Hematopoietic multipotent progenitor cell treated with erythropoietin and hydrocortisone succinate and interleukin-3 and kit ligand, for 8 days (in vitro differentiated cells): ENCODE measurements at places on chromosomes 1 and 21.

- DNase-seq, result no peak
Measured at GRCh38 chr1:115710859-115711624, 57.5 kb downstream of the CASQ2 start.

DNA sequence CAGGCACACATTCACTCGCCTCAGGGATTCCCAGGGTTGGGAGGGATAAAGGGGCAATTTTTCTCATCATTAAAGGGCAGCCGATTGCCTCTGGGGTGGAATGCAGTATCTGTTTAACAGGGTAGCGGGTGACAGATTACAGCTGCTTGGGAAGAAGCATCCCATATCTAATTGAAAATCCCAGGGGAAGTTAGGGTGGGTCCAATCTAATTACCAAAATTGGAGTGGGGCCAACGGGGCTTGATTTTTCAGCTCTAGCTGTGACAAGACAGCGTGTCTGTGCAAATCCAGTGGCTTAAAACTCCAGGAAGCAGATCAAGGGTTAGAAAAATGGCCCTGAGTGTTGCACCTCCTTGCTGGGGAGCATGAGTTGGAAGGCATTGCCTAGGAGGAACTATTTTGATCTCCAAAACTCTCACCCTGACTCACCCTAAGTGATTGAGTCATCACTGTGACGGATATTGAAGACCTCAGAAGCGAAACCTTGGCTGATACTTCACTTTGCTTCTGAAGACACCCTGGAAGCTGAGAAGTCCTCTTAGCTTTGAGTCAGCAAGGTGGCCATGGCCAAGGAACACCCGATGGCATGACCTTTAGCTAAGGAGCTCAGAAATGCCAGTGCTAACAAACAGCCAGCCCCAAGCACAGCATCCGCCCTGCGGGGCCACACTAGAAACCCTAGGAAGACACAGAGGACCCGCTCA is 46.0 kb downstream of the GRHL3 start:
- DNase-seq, result no peak

GRCh38 chr1:16980473-16981268 is at the start of gene MFAP2:
TSS of gene MFAP2 (minus strand) at chr1:16980620. CDS start at chr1:16978273, 2,347 bp downstream.
- no peak for DNase-seq

- no peak for DNase-seq
Measured at GRCh38 chr1:29213055-29213454, 17.7 kb downstream of the MECR start.

DNA sequence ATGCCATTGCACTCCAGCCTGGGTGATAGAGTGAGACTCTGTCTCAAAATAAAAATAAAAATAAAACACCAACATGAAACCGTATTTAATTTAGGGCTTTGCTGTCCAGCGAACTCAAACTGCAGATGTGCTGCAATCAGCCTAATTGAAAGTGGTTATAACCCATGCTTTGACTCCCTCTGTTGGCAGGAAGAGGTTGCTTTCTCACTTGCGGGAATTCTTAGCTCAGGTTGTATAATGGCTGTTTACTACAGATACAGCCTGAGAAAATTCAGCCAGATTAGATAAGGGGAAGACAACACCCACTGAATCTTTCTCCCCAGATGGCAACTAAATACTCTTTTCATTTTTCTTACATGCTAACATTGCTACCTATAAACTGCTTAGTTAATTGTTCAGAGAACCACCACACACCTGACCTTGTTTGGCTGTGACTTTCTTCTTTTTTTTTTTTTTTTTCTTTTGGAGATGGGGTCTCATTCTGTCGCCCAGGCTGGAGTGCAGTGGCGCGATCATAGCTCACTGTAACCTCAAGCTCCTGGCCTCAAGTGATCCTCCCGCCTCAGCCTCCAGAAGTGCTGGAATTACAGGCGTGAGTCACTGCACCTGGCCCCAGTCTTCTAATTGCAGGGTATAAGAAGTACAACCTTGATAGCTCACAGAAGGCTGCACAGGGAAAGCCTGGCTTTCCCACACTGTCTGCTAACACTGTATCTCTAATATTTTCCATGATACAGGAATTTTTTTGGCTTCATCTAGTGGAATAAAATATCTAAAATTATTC is 34.6 kb downstream of the DNTTIP2 start:
- peak; percentile 88 for DNase-seq

GRCh38 chr1:187027253-187027652 is 198.5 kb downstream of the PLA2G4A start:
- DNase-seq, result no peak

- peak; percentile 66 for DNase-seq
Measured at GRCh38 chr1:62687903-62688686, at the start of gene DOCK7. TSS of gene DOCK7 (minus strand) at chr1:62688386. CDS start at chr1:62688264, 122 bp downstream.

GRCh38 chr1:44677201-44677766 is 2.8 kb downstream of the ARMH1 start:
- DNase-seq, result peak; percentile 55

DNA sequence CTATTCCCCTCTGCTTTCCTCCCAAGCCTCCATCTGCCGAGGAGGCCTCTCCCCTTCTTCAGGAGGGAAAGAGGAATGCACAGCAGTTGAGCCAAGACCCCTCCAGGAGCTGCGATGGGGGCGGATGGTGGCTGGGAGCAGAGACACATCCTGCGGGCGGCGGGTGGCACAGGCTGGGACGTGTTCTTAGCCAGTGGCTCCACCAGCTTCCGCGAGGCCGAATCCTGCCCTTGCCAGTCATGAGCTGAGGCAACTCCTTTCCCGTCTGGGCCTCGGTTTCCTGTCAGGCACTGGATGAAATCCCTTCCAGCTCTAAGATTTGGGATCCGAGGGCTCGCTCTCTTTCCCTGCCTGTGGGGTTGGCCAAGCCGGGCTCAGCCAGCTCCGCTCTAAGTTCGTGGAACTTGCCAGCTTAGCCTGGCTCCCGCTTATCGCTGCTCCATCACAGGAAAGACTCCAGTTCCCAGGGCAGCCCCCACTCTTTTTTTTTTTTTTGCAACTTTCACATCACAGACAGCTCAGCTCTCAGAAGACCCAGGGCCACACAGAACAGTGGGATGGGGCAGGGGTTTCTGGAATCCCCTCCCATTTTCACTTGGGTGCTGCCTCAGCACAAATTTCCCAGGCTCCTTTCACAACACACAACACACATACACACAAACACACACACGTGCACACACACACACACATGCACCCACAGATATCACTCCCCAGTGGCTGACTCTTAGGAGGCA is 506 bp downstream of the MYOM3 start:
- DNase-seq, result no peak

GRCh38 chr21:38675182-38675824 is 130.4 kb upstream of the ETS2 start:
- no peak for DNase-seq

- DNase-seq, result no peak
Measured at GRCh38 chr21:41815652-41816582, 49.1 kb upstream of the RIPK4 start.
